ENCODE measurements at places on chromosomes 12 and 14. TPM values are rescaled to one million over a fixed set of nuclear protein-coding genes. Genes with fewer than 3 reads are reported as not detected.

SLC7A8 gene
- 2.0 TPM for total RNA-seq

MYO1H gene
- not detected for total RNA-seq

EPYC gene
- not detected for total RNA-seq

HPD gene
- not detected for total RNA-seq

KERA gene
- total RNA-seq: not detected

SRRM4 gene
- not detected for total RNA-seq

ENDOU gene
- total RNA-seq: not detected

NFE2 gene
- total RNA-seq: not detected

TOX4 gene
- total RNA-seq: 73.3 TPM

NUBPL gene
- total RNA-seq: 7.3 TPM

TMBIM4 gene
- total RNA-seq: 74.4 TPM

CLEC9A gene
- total RNA-seq: not detected

MIPOL1 gene
- total RNA-seq: not detected

OASL gene
- total RNA-seq: 10.6 TPM

GPD1 gene
- 0.41 TPM for total RNA-seq

NEUROD4 gene
- not detected for total RNA-seq

AVPR1A gene
- not detected for total RNA-seq

PTGER2 gene
- total RNA-seq: 123 TPM

DBX2 gene
- total RNA-seq: not detected

LYZ gene
- 0.89 TPM for total RNA-seq

FGF6 gene
- not detected for total RNA-seq

KRT83 gene
- total RNA-seq: not detected

CCDC197 gene
- not detected for total RNA-seq

MAGOHB gene
- 54.7 TPM for total RNA-seq

TAS2R7 gene
- total RNA-seq: not detected

SERPINA1 gene
- 0.16 TPM for total RNA-seq

FOXN4 gene
- total RNA-seq: not detected

All from T-helper 2 cell treated with Interferon-gamma antibody and Interleukin-4, amounts not matched to agents 100 ng/mL and 5 ng/mL, for 36 hours (primary cell).